ENCODE measurements at places on chromosomes 5 and 9. TPM values are rescaled to one million over a fixed set of nuclear protein-coding genes. Genes with fewer than 3 reads are reported as not detected.

DNA sequence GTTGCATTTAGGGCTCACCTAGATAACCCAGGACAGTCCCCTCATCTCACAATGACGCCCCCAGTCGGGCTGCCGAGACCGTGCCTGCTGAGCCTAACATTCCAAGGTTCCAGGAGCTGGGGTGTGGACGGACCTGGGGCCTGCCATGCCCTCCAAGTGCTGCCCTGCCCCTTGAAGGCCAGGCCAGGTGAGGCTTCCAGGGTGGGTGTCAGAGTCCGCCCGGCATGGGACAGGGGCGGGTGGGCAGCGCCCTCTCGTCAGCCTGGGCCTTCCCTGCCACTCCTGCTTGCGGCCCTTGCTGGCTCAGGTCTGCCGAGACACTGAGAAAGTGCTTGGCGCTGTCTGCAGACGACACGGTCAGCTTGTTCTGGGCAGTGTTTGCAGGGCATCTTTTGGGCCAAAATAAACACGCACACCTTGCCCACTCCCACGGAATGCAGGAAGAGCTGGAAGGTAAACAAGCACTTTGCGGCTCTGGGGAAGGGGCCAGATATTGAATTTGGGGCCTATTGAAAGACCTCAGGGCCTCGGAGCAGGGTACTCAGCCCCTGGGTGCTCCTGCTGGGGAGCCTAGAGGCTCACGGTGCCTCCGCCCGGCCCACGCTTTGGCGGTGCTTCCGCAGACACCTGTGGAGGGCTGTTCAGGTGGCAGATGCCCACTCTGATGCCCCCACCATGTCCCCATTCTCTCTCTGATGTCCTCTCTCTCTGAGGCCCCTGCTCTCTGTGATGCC lies 4.2 kb upstream of the SCGB3A1 start:
- no peak for DNase-seq

GRCh38 chr5:140588311-140589070 lies 23.9 kb downstream of the SLC35A4 start:
- DNase-seq: no peak

DNA sequence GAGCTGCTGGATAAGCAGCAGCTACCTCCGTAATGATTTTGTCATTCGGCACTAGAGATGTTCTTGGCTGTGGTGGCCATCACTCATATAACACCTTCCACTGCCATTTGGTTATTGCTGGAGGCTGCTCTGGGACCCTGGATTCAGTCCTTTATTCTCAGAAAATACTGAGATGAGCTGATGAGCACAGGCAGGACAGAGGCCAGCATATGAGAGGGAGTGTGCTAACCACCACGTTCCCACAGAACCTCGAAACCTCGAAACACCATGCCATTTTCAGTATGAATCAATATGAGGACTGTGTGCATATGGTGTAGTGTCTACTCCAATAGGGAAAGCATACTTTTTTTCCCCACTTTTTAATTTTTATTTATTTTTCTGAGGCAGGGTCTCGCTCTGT lies 56.6 kb downstream of the ADAM19 start:
- no peak for DNase-seq

- no peak for DNase-seq
Measured at GRCh38 chr9:91809581-91810285, 140.3 kb downstream of the ROR2 start.

GRCh38 chr9:107827884-107828283 lies 338.3 kb upstream of the KLF4 start:
- DNase-seq: no peak

- DNase-seq: no peak
Measured at GRCh38 chr5:119339965-119340364, 15.9 kb upstream of the TNFAIP8 start.

DNA sequence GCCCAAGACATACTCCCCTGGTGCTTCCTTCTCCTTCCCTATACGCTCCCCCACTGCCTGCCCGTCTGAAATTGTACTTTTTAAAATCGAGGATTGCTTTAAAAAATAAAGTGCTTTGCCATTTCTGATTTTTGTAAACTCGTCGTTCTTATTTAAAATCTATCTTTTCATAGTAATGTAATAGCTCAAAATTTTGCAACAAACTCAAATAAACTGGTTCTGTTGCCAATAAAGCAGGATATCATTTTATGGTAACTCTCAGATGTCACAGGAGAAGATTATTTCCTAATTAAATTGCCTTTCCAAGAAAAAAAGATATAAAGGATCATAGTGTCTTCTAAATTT lies 1.3 kb upstream of the NREP start:
- no peak for DNase-seq

DNA sequence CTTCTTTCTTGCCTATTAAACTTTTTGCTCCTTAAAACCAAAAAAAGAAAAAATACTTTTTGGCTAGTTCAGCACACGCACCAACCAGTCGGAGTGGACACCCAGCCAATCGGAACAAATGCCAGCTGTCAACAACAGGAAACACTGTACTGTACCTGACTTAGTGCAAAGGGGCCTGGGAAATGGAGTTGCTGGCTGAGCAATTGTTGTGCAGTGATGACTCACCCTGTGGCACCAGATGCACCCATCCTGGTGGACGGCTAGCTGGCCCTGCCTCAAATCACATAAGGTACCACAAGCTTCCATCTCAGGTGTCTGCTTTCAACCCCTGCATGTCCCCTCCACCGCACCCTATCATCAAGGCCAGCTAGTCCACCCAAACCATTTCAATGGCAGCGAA lies 20.9 kb downstream of the FOXE1 start:
- DNase-seq: no peak

- DNase-seq: no peak
Measured at GRCh38 chr9:21452681-21453080, 12.4 kb downstream of the IFNA1 start.

DNA sequence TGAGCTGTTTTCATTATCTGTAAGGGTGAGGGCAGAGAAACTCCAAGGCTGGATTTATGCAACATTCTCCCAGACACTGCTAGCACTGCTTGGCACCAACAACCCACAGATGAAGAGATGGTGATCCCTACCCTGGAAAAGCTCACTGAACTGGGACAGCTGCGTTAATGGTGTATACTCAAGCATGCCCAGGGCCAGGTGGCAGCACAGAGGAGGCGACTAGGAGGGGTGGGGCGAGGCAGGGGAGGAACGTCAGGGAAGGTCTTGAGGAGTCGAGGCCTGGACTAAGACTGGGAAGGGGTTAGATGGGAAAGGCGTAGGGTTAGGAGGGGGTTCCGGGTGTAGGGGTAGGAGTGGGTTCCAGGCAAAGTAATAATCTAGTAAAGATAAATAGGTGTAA lies 73.1 kb upstream of the TBC1D9B start:
- DNase-seq: no peak

DNA sequence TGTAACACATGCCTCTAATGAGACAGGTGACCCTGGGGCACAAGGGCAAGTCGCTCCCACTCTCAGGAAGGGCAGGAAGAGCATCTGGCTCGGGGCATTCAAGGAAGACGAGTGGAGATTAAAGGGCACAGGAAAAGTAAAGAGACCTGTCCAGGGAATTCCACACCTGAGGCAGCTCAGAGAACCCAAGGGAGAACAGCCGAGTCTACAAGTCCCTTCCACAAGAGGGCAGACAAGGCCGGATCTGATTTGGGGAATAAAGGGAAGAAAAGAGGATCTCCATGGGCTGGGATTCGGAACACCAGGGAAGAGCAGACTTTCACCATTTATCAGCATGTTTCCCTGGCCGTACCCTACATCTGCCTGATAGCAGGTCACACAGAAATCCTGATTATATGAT lies 28.1 kb downstream of the GPX3 start:
- DNase-seq: no peak

DNA sequence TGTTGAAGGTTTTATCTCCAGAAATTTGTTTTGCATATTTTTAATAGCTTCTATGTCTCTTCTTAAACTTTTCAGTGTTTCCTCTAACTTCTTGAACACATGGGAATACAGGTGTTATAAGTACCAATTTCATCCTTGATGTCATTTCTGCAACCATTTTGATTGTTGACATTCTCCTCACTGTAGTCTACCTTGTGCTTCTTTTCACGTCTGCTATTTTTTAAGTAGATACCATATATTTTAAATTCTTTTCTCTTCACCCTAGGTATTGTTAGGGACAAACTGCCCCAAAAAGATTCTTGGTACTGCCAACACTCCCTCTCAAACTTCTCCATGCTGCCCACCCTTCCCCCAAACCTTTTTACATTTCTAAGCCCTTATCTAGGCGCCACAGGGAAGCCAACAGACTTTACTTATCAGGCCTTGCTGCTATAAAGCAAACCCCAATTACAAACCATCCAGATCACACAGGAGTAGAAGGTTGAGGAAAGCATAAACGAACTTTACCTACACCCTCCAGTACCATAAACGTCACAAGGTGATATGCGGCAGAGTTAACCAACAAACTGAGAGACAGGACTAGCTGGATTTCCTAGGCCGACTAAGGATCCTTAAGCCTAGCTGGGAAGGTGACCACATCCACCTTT lies 1165.3 kb downstream of the TAF11L14 start:
- no peak for DNase-seq

- no peak for DNase-seq
Measured at GRCh38 chr9:137064027-137064879, 6.1 kb downstream of the SAPCD2 start.

GRCh38 chr5:10559871-10560270 lies 4.0 kb upstream of the ANKRD33B start:
- no peak for DNase-seq

Gene CCNI2
- total RNA-seq: not detected

Gene LSM11
- total RNA-seq: 3.3 TPM

Gene TERT
- total RNA-seq: not detected

Gene RNF130
- total RNA-seq: 150 TPM

Gene ACOT12
- not detected for total RNA-seq

Gene ECSCR
- 35.4 TPM for total RNA-seq

Gene SPINK6
- total RNA-seq: not detected

Measured in tibial nerve (tissue), 4 donors.